ENCODE measurements at places on chromosomes 2 and 18. TPM values are rescaled to one million over a fixed set of nuclear protein-coding genes. Genes with fewer than 3 reads are reported as not detected.

Gene SERPINB10
- not detected for total RNA-seq

Gene ABCG5
- total RNA-seq, result not detected

Gene REG3A
- total RNA-seq, result not detected

Gene HK2
- 54.0 TPM for total RNA-seq

Gene PLGLB2
- 2.8 TPM for total RNA-seq

Gene HADHB
- total RNA-seq, result 102 TPM

All from hair follicle dermal papilla cell (primary cell).